ENCODE measurements at places on chromosomes 11 and 22.

- DNase-seq = no peak
These were observed 196.1 kb downstream of the MIAT start for GRCh38 chr22:26853495-26853894.

GRCh38 chr11:126841999-126842398 lies 158.6 kb downstream of the KIRREL3 start:
- no peak for DNase-seq

- DNase-seq = no peak
These were observed 286.8 kb downstream of the BLID start for GRCh38 chr11:121829159-121829643.

DNA sequence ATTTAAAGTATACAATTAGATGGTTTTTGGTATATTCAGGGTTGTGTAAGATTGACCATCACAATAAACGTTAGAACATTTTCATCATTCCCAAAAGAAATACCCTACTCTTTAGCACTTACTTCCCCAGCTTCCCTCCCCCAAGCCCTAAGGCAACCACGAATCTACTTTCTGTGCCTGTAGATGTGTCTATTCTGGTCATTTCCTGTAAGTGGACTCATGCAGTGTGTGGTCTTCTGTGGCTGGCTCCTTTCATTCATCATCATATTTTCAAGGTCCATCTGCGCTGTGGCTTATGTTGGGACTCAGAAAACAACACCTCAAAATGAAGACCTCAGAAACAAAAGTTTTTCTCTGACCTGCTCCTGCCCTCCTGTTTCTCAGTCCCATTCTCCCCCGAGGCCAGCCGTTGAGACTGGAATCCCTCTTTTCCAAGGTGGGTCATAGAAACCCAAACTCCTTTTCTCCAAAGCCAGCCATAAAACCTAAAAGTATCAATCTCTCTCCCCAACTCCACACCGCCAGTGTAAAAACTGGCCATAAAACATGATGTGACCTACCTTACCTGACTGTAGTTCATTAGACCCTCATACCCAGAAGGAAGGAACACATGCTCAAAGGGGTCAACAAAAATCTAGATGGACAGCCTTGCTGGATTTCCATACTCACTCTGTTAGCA lies 12.9 kb upstream of the TMPRSS13 start:
- no peak for DNase-seq

DNA sequence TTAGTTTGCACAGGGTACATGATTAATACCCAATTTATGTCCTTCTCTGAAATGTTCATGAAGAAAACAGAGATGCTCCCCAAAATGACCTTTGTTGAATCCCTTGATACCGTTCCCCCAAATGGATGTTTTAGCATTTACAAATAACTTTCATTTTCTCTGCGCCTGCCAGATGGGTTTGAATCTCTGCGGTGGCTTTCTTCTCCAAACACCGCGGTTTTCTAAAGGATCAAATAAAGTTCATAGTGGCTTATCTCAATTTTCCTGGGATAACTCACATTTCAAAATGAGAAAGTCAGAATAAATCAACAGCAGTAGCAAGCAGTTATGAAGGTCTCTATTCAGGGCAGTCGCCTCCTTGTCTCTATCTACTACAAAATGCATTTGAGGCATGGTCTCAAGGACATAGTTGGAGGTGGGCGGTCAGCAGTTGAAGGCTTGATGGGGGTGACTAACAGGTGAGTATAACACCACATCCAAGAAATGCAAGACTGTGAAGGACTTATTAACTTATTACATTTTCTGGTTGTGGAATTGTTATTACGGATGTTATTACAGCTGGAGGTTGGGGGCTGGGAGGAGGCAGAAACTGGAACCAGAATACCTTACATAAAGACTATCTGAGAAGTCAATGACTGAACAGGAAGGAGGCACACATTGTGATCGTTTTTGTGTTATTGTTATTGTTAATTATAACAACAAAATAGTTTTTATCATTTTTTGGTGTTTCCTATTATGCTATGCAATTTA lies 1513.3 kb downstream of the FAM181B start:
- no peak for DNase-seq

DNA sequence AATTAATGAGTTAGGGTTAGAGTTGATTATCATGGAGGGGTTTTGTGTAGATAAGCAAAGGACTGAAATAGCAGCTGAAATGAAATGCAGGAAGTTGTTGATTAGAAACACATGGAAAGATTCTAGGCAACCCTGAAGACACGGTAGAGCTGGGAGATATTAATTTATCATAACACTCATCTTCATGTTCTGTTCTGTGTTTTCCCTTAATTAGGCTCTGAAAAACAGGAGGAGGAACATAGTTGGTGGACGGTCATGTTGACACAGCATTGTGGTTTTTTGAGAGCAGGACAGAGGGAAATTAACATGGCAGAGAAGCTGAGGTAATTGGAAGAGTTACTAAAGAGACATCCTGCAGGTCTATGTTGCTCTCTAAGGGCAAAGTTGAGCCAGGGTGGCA lies 138.8 kb upstream of the UBASH3B start:
- DNase-seq = no peak
